ENCODE measurements at places on chromosomes 7 and 10.

GRCh38 chr10:4656576-4657194 is 169.3 kb upstream of the AKR1E2 start:
- DNase-seq: peak; percentile 66

DNA sequence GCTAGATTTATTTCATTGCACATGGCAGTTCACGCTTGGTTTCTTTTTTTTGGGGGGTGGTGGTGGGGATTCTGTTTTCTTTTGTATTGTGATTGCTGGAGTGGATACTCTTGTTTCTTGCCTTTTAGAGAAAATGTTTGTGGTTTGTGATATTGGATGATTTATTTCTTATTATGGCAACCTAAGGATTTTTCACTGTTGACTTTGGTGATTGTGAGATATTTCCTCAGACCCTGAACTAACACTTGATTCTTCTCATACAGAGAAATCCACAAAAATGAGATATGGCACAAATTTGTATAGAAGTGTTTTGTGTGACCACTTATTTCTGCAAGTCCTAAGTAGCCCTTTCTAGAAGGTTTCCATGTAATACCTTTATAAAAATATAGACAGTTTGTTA is 871.1 kb downstream of the LRMDA start:
- DNase-seq: no peak

- DNase-seq: no peak
Measured at GRCh38 chr10:64518456-64518855, 997.3 kb downstream of the REEP3 start.

DNA sequence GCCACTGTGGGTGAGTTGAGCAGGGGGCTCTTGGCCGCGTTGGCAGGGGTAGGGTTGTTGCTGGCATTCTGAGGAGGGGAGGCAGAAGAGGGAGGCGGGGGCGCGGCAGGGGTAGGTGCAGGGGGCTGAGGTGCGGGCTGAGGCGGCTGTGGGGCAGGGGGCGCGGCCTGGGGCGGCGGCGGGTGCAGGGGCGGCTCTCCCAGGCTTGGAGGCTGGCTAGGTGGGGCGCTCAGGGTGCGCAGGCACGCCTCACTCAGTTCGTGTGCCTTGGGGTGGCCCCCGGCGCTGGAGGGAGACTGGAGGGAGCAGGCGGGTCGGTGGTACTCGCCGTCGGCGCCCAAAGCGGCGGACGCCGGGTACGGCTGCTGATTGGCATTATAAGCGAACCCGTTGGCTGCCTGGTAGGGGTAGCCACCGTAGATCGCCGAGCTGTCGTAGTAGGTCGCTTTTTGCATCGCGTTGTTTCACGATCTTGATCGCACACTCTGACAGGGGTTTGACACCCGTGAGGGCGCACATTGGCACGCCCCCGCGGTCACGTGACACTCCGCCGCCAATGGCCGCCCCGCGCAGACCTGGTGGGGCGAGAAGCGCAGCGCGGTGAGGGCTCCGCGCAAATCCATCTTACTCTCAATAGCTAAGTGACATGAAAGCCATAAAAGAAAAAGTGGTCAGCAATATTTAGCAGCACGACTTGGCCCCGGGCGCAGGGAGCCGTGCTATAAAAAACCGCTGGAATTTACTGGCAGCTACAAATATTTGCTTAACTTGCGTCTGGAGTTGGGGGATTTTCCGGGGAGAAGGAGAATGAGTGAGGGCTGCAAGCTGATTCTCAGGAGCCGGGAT is 7.9 kb upstream of the HOXA2 start:
- no peak for DNase-seq

DNA sequence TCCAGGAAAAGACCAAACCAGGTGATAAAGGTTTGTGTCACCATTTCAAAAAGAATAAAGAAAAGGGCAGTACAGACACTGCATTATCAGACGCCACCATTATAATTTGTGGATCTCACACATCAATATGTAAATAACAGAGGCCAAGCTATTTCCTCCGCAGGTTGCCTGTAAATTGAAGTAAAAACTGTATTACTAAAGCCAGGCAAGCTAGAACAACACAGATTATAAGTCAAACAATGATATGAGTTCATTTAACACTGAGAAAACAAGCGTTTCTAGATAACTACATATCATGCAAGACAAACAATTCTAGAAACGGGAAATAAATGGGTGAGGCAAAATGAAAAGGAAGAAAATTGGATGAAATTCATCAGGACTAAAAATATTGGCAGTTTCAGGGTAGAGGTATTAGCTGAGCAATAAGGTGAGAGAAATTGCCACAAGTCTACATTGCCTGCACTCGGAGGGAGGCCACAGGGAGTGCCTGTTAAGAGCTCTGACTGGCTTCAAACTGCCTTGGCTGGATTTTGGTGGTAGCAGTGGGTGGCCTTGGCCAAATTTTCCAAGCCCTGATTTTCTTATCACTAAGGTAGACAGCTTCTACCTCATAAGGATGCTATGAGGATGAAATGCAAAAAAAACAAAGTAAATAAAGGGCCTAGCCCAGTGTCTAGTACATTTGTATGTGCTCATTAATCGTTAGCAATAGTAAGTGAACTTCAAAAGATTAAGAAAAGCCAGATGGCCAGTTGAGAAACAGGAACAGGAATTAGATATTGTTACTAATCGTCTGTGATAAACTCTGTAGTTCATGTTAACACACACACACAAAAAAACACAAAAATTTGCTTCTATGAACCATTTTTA is 240.0 kb upstream of the NFE2L3 start:
- DNase-seq: no peak

- peak; percentile 95 for DNase-seq
Measured at GRCh38 chr7:6435486-6436384, 12.0 kb downstream of the DAGLB start.

- DNase-seq: no peak
Measured at GRCh38 chr7:94391726-94392392, 2.8 kb upstream of the COL1A2 start.
